Stimulated activated CD8-positive, alpha-beta memory T cell treated with anti-CD3 and anti-CD28 coated beads, Interleukin-12 subunit alpha, Interleukin-12 subunit beta, amount 100 ng/mL, for 1 hour (primary cell): ENCODE measurements at places on chromosomes 1 and 21.

DNA sequence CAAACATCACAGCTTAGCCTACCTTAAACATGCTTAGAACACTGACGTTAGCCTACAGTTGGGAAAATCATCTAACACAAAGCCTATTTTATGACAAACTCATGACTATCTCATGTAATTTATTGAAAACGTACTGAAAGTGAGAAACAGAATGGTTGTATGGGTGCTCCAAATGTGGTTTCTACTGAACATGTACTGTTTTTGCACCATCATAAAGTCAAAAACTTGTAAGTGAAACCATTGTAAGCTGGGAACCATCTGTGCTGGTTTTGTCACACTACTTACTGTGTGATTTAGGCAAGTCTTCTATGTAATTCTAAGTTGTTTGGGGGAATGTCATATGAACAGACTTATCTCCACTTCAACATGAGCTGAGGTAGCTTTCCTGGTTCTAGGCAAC lies 55.5 kb downstream of the TOR1AIP2 start:
- DNase-seq: no peak

GRCh38 chr1:25700626-25701025 lies 84.0 kb downstream of the MAN1C1 start:
- DNase-seq: no peak

GRCh38 chr1:232046451-232047306 lies 420.1 kb downstream of the DISC1 start:
- DNase-seq: no peak

GRCh38 chr21:39822042-39822441 lies 45.2 kb upstream of the PCP4 start:
- DNase-seq: no peak

DNA sequence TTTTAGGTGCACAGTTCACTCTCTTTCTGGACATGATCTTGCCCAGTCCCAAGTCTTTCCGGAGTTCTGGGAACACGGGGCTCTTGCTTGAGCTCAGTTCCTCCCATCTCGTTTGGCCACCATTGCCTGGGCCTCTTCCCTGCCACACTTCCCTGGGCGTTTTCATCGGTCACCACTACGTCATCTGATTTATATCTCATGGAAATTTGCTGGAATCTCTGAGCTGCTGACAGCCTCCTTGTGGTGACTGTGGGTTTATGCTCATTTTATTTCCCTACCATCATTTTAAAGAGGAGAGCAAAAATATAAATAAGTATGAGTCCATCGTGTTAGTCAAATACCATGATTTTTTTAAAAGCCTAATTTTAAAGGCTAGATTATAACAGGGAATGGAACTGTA lies 449.1 kb upstream of the KAZN start:
- DNase-seq: no peak

- DNase-seq: no peak
These were observed at the start of gene RGS5 for GRCh38 chr1:163202833-163203451. Gene RGS5, minus strand, starts transcription at chr1:163202916. Its CDS starts 81 bp downstream, at chr1:163202835.

DNA sequence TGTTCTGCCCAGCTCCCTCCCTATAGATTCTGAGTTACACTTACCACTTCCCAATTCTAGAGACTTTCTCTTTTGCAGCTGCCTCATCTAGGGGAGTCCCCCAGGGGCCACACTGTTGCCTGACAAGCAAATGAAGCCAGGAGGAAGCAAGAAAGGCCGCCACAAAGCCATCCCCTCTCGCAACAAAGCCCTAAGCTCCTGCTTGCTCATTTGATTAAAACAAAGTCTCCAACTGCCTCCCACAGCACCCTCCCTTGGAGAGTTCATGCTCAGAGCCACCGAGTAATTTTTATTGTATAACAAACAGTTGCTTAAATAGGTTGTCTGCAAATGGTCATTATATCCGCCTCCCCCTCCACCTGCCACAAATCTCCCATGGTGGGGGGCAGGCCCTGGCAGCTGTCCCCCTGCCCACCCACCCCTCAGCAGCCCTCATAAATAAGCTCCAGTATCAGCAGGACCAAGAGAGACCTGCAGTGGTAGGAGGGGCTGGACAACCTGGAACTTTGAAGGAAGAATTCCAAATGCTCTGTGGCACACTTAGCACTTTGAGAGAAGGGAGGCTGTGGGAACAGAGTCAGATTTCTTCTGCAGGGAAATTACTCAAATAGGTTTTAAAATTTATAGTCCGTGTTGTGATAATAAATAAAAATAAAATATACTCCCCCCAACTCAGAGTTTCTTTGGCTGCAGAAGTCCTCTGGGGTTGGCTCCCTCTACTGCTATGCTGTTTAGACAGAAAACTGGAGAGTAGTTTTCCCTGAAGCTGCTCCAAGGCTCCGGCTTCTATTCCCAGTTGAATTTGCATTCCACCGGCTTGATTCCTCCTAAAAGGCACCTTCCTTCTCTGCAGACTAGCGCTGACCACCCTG lies 237.5 kb downstream of the TTLL7 start:
- no peak for DNase-seq

- DNase-seq: no peak
These were observed 413.2 kb downstream of the PLA2G4A start for GRCh38 chr1:187241971-187242370.

DNA sequence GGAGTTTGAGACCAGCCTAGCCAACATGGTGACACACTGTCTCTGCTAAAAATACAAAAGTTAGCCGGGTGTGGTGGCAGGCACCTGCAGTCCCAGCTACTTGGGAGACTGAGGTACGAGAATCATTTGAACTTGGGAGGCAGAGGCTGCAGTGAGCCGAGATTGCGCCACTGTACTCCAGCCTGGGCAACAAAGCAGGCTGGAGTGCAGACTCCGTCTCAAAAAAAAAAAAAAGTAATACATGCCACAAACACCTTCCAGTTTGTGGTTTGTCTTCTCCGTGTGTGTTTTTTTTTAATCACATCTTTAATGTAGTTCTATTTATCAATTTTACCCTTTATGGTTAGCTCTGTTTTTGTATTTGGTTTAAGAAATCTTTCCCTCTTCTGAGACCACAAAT lies 22.3 kb downstream of the POGZ start:
- no peak for DNase-seq

- no peak for DNase-seq
These were observed 181.0 kb downstream of the DISC1 start for GRCh38 chr1:231807541-231807940.

- no peak for DNase-seq
These were observed 12.9 kb downstream of the TRABD2B start for GRCh38 chr1:47984175-47984789.

DNA sequence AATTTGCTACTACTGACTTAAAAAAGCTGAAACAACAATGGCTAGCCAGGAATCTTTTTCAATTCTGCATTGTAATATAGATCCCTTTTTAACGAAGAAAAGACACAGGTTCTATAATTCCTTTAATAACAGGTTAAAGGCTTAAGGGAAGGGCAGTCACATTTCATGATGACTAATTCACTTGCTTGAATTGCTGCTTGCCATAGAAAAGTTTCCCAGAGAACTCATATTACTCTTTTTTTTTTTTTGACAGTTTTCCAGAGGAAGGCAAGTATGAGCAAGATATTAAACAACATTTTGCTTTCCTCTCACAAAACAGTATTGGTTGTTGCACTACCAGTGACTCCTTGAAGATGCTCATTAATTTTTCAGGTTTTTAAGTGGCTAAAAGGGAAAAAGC lies 60.9 kb downstream of the IL23R start:
- no peak for DNase-seq

- no peak for DNase-seq
These were observed 199.3 kb downstream of the TTLL7 start for GRCh38 chr1:83799594-83799993.

- no peak for DNase-seq
These were observed 10.3 kb upstream of the SRRM1 start for GRCh38 chr1:24632832-24633175.
